ENCODE measurements at places on chromosomes 5 and 9.

DNA sequence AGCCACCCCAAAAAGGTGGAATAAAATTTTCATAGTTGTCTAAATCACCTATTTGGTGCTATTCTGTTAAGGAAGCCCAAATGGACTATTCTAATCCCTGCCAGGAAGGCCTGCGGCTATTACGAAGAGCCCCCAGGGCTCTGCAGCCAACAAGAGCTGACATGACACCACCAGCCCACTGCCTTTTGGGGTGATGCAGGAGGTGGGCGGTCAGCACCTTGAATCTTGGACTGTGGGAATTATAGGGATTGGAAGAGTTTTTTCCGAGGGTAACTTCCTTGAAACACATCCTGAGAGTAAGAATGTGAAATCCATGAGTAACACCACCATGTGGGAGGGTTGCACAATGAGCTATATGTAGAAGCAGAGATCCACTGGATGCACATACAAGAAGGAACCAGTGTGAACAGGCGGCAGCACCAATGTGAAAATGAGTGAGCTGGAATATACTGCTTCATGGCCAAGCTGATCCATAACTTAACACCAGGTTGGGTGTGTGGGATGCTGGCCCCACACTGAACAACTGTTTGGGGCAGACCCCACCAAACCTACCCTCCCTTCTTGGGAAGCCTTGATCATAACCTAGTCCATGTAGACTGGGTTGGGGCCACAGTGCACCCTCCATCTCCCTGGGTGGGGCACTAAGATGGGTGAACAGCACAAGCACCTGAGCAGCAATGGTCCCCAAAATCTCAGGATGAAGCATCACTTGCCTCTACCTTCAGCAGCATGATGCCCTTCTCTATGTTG is 239.0 kb downstream of the FSTL4 start:
- DNase-seq: no peak

DNA sequence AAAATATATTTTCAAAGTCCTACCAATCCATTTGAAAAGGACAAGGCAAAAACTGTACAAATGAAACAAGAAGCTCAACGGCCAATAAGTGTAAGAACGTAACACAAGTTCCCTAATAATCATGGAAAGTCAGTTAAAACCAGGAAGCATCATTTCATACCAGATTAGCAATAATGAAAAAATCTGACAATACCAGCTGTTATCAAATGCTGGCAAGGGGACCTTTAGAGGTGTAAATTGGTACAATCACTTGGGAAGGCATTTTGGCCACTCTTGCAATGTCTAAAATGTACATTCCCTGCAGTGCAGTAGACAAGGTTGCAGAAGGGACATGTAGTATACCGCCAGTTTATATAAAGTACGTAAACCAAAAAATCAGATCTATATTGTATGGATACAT is 10.1 kb upstream of the SEMA5A start:
- no peak for DNase-seq

GRCh38 chr9:138075961-138076649 is 198.5 kb downstream of the CACNA1B start:
- no peak for DNase-seq

DNA sequence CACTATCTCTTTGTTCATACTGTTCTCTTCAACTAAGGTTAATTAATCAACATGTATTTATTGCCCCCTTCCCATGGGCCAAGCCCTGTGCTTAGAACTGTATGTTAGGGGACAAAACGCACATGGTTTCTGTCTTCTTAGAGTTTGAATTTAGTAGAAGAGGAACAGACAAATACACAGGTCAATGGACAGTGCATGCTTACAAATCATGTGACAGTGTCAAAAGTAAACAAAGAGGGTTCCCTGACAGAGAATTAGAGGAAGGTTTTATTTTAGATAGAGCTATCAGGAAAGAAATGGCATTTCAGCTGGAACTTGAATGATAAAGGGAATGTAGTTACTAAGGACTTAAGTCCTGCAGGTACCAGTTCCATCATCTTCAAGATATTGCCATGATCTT is 145.2 kb upstream of the CCDC152 start:
- no peak for DNase-seq

DNA sequence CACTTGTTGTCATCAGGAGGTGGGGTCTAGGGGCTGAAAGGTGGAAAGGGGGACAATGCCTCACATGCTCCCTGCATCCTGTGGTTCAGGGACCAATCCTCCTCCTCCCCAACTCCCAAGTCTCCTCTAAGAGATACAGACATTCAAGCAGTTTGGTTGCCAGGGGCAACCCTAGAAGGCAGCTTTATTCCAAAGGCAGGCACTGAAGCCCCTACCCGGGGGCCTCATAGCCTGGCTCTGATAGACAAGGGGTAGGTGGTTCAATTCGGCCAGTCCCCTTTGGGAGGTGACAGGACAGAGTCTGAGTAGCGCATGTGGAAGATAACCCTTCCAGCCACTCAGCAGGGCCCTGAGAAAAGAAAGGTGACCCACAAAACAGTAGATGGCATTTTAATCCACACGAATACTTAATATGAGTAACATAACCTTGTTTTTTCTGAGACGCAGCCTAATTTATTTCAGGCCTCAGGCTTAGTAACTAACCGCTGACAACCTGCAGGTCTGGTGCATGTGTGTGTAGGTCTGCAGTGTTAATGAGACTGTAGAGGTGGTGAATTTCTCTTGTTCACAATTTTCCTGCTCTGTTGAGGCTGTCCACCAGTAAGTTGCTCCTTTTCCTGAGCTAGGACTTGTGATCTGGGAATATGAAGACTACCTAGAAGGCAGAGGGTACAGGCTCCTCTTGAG is 31.3 kb upstream of the HSPA9 start:
- no peak for DNase-seq

GRCh38 chr5:13955896-13956295 is 11.4 kb upstream of the DNAH5 start:
- no peak for DNase-seq

DNA sequence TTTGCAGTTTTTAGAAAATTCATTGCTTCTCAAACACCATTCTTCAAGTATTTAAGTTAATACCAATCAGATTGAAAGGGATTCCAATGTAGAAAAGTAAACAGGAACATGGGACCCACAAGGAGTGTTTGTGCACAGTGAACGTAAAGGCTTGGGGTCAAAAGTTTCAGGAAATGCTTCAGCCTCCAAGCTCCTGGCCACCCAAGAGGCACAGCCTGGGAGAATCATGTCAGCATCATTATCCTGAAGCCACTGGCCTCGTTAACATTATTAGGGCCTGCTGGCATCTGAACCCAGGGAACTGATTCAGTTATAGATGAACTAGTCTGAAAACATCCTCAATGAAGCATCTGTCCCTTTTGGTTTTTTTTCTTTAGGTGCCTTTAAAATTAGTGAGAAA is 122.9 kb downstream of the NXNL2 start:
- no peak for DNase-seq

GRCh38 chr5:58107704-58108103 is 352.2 kb downstream of the PLK2 start:
- no peak for DNase-seq

DNA sequence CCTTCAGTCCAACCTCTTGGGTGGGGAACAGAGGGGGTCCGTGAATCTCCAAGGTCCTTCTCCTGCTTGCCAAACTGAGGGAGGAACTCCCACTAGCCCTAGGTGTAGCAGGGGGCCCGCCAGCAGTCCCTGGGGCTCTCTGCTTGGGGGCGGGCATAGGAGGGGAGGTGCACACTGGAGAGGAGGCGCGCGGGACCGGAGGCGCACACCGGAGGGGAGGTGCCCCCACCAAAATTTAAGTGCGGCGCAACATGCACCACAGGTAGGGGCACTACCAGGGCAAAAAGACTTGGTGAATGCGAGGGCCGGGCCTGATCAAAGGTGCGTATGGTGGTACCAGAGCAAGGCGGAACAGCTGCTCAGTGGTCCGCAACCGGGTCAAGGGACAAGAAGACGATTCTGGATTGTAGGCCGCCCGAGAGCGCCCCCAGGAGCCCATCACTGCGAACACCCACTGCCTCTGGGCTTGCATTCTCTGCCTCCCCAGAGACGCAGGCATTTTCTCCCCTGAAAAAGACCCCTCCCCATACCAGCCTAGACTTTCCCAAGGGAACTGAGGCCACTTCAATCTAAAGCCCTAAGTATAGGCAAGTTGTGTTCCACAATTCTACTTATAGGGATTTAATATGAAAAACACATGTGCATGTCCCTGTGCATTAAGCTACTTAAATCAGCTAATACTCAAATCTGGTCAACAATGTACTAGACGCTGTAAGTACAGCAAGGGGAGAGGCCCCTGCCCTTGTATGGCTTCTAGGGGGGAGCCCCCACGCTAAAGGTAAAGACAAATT is 50.6 kb downstream of the TGFBI start:
- peak; percentile 24 for DNase-seq

GRCh38 chr9:99282406-99282805 is 60.3 kb downstream of the SEC61B start:
- no peak for DNase-seq

DNA sequence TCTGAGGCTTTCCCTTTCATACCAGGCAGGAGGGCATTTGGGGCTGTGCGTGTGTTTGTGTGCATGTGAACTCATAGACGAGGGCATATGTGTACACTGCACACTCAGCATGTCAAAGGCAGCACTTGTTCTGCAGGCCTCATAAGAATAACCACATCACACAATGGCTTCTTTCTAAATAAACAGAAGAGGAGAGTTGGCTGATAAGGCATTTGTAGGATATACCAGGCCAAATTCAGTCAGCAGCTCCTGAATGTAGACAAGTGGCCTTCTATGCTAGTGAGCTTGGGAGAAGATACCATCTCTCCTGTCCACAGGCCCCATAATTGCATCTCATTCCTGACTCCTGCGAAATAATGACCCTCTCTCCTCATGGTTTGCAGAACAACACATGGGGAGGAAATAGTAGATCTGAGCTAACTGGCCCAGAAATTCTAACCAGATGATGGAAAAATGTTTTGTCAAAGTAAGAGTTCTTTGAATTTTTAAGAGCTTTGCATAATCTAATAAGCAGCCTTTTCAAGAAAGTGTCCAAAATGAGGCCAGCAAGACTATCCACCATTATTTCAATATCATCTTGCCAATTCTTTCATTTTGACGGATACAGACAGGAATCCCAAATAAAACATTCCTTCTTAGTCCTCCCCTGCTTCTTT is 60.5 kb upstream of the GAS1 start:
- DNase-seq: no peak

- DNase-seq: no peak
These were observed 97.3 kb downstream of the OXCT1 start for GRCh38 chr5:41772785-41773442.

- no peak for DNase-seq
These were observed 105.4 kb downstream of the ZNF354C start for GRCh38 chr5:179165421-179166170.

GRCh38 chr5:35904443-35905132 is 33.8 kb downstream of the CAPSL start:
- no peak for DNase-seq

DNA sequence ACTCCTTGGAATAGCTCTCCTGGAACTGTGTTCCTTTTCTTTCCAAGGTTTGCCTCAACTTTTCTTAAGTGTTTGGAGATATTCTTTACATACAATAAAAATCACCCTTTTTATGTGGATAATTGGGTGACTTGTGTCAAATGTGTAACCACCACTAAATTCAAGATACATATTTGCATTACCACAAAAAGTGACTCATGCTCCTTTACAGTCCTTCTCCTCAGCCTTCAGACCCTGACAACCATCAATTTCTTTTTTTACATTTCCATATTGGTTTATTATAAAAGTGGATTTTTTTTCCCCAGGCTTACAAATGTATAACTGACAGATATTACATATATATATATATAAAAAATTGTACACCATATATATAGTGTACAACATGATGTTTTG is 372.0 kb upstream of the KCNN2 start:
- no peak for DNase-seq

- peak; percentile 52 for DNase-seq
These were observed at the start of gene FAM163B for GRCh38 chr9:133609311-133610098. TSS of gene FAM163B (minus strand) at chr9:133609389. CDS start at chr9:133580223, 29,166 bp downstream.

DNA sequence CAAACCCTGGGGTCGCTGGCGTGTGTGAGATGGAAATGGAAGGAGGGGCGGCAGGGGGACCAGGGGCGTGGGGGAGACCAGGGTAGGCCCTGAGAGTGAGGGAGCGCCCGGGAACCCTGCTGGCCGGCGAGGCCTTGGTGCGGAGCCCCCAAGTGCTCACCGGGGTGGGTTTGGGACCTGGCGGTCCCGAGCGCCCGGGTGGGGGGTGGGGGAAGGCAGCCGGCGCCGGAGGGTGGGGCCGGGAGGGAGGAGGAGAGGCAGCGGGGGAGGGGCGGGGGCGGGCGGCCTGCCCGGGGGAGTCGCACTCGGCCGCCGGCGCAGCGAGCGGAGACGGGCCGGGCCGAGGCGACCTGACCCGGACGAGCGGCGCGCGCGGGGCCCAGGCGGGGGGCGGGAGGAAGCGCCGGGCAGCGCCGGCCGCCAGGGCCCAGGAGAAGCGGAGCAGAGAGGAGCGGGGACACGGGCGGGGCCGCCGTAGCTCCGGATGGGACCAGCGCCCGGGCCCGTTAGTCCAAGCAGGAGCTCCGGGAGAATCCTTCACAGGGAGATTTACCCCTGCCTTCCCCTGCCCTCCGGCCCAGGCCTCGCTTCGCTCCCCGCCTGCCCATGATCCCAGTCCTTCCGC is at the start of gene NPR2:
Gene NPR2, plus strand, starts transcription at position 295 of the 625 bp plus-strand sequence. CDS start 818 bp downstream, outside the sequence.
- DNase-seq: no peak

DNA sequence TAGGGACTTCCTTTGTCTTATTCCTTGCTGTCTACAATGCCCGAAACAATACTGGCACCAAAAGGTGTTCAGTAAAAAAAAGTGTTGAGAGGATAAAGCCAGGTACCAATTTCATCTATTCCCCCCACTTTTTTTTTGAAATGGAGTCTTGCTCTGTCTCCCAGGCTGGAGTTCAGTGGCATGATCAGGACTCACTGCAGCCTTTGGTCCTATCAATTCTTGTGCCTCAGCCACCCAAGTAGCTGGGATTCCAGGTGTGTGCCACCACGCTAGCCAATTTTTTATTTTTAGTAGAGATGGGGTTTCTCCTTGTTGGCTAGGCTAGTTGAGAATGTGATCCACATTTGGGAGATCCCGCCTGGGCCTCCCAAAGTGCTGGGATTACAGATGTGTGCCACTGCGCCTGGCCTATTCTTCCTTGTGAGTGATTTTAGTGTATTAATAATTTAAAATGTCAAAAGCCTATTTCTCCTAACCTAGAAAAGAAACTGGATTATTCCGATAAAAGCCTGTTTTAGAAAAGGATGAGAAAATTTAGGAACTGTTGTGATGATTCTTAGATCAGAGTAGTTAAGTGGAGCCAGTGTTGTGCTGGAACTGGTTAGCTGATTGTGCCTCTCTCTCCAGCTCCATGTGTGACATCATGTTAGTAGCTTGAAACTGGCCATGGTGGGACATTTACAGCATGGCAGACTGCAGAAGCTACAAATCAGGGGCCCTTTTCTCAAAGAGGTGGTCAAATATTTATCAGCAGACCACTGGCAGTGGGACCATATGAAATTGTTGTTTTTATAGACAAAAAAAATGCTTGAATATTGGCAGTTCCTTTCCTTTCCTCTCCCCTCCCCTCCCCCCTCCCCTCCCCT is 14.3 kb downstream of the CDC42SE2 start:
- peak; percentile 49 for DNase-seq

DNA sequence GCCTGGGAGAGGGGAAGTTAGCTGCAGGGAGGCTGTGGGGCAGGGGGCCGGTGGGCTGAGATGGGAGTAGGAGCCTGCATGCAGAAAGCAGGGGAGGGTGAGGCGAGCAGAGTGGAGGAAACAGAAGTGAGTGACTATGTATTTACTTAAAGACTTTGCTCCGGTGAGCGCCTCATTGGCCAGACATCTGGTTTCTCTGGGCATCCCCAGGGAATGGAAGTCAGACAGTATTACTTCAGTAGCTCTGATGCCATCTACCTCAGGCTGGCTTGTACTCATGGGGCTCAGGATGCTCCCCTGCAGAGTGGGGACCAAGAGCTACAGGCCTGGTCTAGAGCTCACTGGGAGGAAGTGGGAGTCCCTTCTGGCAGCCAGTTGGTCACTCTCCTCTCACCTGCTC is 78.2 kb upstream of the ARAP3 start:
- DNase-seq: no peak

Measured in erythroblast (primary cell).